CD4-positive, alpha-beta T cell treated with Interleukin-4 for 1 hour (primary cell): ENCODE measurements at places on chromosomes 13 and 19.

- no peak for DNase-seq
These were observed 20.2 kb downstream of the KLK5 start for GRCh38 chr19:50932690-50933083.

DNA sequence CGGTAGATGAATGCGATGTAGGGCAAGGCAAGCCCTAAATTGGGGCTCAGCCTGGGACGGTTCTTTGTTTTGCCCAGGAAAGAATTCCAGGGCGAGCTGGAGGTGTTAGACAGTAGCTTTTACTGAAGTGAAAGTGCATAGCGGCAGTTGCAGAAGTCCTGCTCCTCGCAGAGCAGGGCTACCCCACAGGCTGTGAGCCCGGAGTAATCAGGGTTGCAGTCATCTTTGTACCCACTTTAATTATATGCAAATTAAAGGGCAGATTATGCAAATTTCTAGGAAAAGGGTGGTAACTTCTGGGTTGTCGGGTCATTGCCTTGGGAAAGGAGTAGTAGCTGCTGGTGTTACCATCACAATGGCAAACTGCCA, 30.5 kb downstream of the VAV1 start:
- DNase-seq: no peak

GRCh38 chr13:32028711-32029110, 2.9 kb upstream of the FRY start:
- DNase-seq: no peak

DNA sequence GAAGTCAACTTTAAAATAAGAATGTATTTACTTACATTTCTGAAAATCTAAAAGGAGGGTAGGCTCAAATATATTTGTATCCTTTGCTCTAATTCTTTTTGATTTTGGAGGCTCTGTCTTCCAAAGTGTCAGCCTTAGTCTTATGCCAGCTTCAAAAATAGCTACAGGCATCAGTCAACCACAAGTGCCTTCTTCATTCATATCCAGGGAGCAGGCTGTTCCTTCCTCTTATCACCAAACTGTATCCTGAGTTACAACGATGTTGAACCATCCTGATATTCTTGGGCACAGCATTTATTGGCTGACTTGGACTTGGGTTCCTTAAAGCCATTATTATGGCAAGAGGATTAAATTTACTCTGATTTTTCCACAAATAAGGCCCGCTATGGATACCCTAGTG, 1161.3 kb downstream of the PCDH17 start:
- DNase-seq: no peak

DNA sequence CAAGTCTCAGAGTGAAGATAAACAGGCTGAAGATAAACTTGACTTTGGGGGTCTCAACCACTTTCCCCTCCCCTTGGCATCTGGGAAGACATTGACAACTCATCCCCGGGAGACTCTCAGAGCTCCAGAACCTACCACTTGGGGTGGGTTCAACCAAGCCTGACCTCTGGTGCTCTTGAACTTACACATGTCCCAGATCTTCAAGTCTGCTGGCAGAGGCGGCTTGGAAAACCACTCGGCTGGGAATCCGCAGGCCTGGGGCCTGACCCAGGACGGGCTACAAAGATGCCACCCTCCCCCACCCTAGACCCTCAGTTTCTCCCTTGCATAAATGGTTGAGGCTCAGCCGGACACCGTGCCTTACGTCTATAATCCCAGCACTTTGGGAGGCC, 512 bp downstream of the LRRC8E start:
- no peak for DNase-seq

DNA sequence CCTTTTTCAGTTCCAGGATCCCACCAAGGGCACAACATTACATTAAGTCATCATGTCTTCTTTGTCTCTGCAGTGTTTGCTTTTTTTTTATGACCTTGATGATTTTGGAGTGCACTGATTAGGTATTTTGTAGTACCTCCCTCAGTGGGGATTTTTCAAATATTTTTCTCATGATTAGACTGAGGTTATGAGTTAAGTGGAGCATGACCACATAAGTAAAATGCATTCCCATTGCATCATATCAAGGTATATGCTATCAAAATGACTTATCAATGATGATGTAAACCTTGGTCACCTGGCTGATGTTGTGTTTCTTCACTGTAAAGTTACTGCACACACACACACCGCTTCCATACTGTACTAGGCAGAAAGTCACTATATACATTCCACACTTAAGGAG, 96.7 kb upstream of the TRPC4 start:
- DNase-seq: no peak

GRCh38 chr13:23776698-23777574, 112.3 kb downstream of the MIPEP start:
- no peak for DNase-seq

DNA sequence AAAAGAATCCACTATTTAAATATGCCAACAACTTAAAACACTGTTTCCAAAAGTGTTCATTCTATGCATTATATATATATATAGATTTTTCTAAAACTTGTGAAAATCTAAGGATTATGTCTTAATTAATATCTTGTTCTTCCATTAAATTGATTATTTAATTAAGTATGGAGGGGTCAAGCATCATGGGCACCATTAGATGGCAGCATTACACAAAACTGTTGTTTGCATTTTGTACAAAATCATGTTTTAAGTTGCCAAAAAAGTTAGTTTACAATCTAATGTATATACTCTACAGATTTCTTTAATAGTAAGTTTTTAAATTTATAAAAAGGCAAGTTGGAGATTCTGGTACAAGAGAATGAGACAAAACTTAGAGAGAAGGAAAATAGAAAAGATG, 213.2 kb upstream of the EDNRB start:
- DNase-seq: no peak

DNA sequence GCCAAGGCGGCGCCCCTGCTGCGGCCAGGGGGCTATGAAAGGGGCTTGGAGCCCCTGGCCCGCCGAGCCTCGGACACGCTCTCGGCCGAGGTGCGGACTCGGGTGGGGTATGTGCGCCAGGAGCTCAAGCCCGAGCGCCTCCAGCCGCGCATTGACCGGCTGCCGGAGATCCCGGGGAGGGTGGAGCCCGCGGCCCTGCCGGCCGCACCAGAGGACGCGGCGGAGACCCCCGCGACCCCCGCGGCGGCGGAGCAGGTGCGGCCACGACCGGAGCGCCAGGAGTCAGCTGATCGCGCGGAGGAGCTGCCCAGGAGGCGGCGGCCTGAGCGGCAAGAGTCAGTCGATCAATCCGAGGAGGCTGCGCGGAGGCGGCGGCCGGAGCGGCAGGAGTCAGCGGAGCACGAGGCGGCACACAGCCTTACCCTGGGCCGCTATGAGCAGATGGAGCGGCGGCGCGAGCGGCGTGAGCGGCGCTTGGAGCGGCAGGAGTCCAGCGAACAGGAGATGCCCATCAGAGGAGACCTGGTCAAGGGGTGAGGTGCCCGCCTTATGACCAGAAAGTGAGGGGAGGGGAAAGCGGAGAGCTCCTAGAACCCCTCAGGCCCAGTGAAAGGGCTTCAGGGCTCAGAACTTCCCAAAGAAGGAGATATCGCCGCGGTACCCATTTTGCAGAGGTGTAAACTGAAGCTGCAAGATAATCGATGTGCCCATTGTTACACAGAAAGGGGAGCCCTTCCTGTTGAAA, 8.8 kb upstream of the SHKBP1 start:
- no peak for DNase-seq

DNA sequence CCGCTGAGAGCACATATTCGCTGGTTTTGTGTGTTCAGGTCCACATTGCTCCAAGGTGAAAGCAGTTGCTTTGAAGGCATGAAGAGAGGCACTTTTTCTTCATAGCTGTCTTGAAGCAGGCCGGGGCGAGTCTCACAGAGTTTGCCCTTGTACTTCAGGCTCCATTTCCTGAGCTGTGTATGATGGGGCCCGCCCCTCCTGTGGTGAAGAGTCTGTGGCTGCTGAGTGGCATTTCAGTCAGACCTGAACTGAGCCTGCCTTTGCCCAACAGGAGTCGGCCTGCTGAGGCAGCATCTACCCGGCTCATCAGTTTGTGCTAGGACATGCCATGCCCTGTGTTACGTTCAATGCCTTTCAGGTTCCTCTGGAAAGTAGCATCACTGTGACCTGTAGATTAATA, 44.4 kb upstream of the C1QTNF9 start:
- DNase-seq: peak; percentile 81

GRCh38 chr13:49302817-49303216, 55.1 kb downstream of the CDADC1 start:
- no peak for DNase-seq

GRCh38 chr19:45423589-45424190, at the start of gene ERCC1:
TSS of gene ERCC1 (minus strand) at chr19:45423917. CDS start at chr19:45423374, 543 bp downstream.
- peak; percentile 91 for DNase-seq

DNA sequence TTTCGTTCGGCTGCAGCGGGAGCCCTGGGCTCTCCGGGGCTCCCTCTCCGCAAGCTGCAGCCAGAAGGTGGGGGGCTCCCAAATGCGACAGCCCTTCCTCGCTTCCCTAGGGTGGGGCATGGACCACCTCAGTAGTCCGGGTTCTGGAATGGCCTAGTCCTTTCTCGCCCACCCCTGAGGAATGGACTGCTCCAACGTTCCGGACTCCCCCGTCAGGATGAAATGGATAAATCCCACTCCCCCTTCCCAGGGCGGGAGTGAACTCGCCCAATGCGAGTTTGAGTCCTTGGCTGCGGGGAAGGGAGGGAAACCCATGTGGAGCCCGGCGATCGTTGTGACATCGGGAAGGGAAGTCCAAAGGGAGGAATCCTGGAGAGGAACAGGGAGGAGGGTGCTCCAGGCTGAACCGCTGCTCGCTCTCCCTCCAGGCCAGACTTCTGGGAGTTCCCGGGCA, 5.5 kb downstream of the HRC start:
- no peak for DNase-seq

GRCh38 chr19:17615889-17616685, 60.6 kb downstream of the COLGALT1 start:
- DNase-seq: no peak

DNA sequence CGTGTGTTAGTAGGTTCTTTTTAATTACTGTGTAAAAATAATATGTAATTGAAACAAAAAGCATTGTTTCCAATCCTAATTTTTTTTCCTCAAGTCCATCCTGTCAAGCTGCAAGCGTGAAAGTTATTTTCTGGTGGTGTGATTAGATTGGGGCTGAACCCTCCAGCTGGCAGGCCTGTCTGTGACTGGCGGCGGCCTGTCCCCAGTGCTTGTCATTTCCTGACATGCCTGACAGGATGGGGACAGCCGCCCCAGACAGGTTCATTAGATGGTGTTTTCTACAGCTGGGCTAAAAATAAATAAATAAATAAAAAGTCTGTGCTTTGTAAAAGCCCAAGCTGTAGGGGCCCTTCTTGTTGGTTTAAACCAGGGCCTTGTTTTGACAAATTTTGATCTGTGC, 53.7 kb upstream of the MAB21L1 start:
- no peak for DNase-seq

- no peak for DNase-seq
These were observed 13.8 kb downstream of the FGF21 start for GRCh38 chr19:48768994-48769713.

- DNase-seq: no peak
These were observed 17.5 kb downstream of the ELAVL3 start for GRCh38 chr19:11463391-11463790.

GRCh38 chr13:107099661-107100060, 531.7 kb upstream of the ARGLU1 start:
- DNase-seq: no peak

DNA sequence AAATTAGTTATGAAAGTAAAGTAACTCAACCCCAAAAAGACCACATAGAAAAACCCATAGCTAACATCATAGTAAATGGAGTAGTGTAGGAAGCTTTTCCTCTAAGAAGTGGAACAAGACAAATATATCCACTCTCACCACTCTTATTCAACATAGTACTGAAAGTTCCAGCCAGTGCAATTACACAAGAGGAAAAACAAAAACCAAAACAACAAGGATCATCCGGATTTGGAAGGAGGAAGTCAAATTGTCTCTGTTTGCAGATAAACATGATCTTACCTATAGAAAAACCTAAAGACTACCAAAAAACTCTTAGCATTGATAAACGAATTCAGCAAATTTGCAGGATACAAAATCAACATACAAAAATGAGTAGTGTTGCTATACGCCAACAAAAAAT, 8.5 kb upstream of the SIGLEC8 start:
- DNase-seq: no peak

DNA sequence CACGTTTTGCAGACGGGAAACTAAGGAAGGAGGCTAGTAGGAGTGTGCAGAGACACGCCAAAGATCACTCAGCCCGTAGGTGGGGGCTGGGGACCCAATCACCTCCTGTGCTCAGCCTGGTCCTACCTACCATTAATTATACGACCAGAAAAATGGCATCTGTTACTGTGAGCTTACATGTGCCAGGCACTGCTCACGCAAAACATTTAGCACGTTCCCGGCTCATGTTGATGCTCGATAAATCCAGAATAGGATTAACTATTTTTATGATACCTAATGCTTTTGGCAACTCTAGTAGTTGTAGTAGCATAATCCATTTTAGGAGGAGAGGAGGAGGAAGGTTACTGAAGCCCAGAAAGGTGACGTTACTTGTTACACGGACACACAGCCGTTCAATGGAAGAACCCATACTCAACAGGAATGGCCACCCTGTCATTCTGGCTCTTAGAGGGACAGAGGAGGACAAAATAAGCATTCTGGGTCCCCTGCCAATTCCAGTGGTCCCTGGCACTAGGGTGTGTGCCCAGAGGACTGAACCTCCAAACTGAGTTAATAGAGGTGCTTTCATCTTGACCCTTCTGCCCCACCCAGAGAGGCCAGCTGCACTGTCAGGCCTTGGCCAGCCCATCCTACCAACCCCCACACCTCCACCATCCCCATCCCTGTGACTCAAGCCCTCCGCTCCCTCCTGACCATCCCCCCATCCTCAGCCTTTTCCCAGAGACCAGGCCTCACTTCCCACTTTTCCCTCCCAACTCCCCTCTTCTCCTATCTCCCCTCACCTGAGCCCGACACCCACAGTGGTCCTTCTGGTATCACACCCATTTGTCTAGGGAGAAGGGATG, 5.0 kb upstream of the EML2 start:
- DNase-seq: no peak

GRCh38 chr19:4327252-4327876, 11.3 kb downstream of the STAP2 start:
- DNase-seq: peak; percentile 81

GRCh38 chr19:31314849-31315629, 34.2 kb downstream of the TSHZ3 start:
- no peak for DNase-seq

DNA sequence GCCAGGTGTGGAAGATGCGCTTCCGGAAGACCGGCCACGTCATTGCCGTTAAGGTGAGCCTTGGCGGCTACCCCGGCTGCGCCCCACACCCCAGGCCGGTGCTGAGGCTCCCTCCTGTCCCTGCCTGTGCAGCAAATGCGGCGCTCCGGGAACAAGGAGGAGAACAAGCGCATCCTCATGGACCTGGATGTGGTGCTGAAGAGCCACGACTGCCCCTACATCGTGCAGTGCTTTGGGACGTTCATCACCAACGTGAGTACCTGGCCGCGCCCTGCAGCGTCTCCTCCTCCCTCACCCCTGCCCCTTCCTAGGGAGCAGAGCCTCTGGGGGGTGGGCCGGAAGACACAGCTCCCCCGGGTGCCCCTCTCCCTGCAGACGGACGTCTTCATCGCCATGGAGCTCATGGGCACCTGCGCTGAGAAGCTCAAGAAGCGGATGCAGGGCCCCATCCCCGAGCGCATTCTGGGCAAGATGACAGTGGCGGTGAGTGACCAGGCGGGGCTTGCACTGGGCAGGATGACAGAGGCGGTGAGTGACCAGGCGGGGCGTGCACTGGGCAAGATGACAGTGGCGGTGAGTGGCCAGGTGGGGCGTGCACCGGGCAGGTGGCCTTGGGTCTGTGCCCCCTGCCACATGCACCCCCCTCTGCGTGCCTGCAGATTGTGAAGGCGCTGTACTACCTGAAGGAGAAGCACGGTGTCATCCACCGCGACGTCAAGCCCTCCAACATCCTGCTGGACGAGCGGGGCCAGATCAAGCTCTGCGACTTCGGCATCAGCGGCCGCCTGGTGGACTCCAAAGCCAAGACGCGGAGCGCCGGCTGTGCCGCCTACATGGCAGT, 4.1 kb upstream of the TGFBR3L start:
- no peak for DNase-seq
